ENCODE measurements at places on chromosomes 1 and 21.

- DNase-seq = no peak
These were observed 117.7 kb downstream of the FGGY start for GRCh38 chr1:59414406-59415133.

DNA sequence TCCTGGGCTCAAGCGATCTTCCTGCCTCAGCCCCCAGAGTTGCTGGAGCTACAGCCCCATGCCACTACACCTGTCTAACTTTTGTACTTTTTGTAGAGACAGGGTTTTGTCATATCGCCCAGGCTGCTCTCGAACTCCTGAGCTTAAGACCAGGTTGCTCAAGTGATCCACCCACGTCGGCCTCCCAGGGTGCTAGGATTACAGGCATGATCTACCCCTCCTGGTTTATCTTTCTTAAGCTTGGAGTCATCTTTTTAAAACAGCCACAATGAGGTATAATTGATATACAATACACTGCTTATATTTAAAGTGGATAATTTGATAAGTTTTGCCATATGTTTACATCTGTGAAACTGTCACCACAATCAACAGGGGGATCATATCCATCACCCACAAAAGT lies 25.4 kb upstream of the WDR26 start:
- no peak for DNase-seq

- no peak for DNase-seq
These were observed 3.7 kb upstream of the SEC16B start for GRCh38 chr1:177973585-177973984.

DNA sequence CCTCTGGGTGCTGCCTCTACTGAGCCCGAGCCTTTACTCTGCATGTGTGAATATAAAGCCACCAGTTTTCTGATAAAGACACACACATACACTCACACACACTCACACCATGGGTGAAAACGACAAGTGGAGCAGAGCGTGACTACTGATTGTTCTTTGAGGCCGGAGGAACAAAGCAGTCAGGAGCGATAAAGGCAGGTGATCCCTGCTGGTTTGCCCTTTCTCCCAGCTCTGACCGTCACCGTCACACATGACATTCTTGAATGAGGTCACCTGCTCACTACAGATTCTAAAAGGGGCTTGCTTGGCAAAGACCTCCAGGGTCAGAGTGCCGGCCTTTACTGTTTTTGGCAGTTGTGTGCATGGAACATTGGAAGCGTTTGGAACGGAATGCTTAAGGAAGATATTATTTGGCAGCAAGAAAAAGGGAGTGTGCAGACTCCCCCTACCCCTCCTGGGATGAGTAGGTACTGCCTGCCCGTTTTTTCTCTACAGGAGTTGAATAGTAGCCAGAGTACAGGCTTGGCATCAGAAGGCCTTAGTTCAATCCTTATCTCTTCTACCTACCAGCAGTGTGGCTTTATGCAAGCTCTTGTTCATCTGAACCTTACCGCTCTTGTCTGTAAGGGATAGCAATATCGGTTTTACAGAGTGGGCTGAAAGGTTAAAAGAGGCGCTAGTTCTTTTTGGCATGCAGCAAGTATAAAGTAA lies 79.7 kb downstream of the PBX1 start:
- no peak for DNase-seq

DNA sequence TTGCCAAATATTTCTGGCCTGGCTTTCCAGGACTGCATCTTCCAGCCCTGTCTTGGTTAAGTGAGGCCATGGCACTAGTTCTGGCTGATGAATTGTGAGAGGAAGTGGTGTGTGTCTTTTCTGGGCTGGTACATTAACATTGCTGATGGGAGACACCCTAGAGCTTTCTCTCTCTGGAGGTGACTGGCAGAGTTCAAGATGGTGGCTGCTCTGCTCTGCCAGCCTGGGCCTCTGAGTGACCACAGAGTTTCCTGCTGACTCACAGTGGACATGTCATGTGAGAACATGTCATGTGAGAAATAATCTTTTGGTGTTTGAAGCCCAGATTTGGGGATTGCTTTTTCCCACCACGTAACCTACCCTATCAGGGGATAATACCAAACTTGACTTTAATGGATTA lies 218.0 kb upstream of the KIAA0040 start:
- DNase-seq = no peak

DNA sequence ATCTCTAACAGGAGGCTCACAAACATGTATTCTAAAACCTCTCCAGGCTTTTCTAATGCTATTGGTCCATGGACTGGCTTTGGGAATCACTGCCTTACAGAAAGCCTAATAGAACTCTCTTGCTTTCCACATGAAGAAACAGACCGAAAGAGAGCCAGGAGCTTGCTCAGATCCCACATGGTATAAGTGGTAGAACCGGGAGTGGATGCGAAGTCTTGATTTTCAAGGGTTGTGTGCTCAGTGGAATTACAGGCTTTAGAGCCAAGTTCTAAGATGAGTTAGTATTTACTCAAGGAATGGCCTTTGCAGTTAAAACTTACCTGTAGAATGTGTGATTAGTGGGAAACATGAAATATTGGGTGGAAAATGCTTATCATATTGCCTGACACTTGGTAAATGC lies 54.3 kb upstream of the HSD17B7 start:
- DNase-seq = no peak

GRCh38 chr1:17198476-17199258 lies 6.3 kb upstream of the PADI1 start:
- DNase-seq = no peak

GRCh38 chr1:43066578-43066977 lies 105.5 kb downstream of the EBNA1BP2 start:
- no peak for DNase-seq

- DNase-seq = no peak
These were observed 25.0 kb upstream of the AGBL4 start for GRCh38 chr1:50048791-50049190.

- no peak for DNase-seq
These were observed 149.6 kb downstream of the DISC1 start for GRCh38 chr1:231776010-231776756.

DNA sequence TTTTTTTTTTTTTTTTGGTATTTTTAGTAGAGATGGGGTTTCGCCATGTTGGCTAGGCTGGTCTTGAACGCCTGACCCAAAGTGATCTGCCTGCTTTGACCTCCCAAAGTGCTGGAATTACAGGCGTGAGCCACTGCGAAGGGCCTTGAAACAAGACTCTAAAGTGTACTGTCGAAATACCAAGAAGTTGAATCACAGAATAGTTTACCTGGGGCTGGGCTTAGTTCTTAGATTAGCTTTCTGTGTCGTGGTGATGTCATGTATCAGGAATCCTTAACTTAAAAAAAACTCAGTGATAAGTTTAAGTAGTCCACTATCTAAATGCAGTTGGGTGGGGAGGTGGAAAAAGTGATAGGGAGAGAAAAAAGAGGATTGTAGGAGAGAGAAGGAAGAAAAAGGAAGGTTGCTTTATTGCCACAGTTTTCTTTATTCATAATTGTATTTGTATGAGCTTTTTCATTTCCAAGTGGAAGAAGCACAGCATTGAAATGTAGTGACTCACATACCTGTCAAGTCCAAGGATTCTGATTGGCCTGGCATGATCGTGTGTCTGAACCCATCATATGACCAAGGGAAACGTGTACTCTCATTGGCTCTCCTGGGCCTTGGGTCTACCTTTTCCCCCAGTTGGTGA lies 13.4 kb downstream of the ITSN1 start:
- DNase-seq = no peak

DNA sequence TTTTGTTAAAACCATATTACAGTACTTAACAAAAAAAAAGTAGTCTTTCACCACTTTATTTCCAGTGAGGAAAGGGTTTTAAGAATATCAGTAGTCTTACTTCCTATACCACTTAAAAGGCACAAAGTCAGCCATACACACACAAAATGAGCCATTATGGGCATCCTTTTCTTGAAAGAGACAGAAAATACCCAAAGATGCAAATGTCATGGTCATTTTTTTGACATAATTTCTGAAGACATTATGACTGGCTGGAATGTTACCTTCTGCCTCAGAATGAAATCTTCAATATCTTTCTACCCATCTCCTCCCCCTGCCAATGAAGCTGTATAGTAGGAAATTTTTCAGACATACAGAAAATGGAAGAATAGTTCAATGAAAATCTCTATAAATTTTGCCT lies 237.7 kb downstream of the SLC45A1 start:
- no peak for DNase-seq

GRCh38 chr1:162319493-162320175 lies 57.0 kb downstream of the SPATA46 start:
- DNase-seq = no peak

Measured in KG1 (cell line).